H4 (cell line): ENCODE measurements at places on chromosomes 4 and X.
A peak's percentile ranks its signal among the peaks of the same experiment; 100 is the strongest.

GRCh38 chr4:20456407-20456806 lies 204.7 kb downstream of the SLIT2 start:
- DNase-seq, result no peak

GRCh38 chrX:139382529-139382928 lies 148.0 kb upstream of the F9 start:
- DNase-seq, result no peak

- no peak for DNase-seq
Measured at GRCh38 chr4:8760561-8760960, 111.1 kb downstream of the HMX1 start.

GRCh38 chrX:18354369-18355223 lies at the start of gene SCML2:
SCML2 (minus strand) TSS chrX:18354688; CDS start chrX:18334071, 20,617 bp downstream.
- DNase-seq, result peak; percentile 11

DNA sequence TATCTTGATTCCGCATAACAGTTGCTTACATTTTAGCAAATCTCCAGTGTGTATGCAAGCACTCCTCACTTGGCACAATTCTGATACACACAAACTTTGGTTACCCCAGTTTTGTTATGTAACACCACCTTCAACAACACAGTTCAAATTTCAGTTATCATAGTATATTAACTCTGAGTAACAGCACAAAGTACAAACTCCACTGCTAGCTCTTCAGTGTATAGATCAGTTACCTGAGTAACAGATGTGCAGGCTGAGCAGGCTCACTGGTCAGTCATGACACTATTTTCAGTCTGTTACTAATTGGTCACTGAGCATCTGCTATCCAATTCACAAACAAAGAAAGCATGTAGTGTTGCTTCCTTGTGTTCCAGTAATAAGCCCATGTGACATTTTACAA lies 55.4 kb downstream of the PKD2 start:
- no peak for DNase-seq

GRCh38 chr4:8507196-8507570 lies 66.6 kb downstream of the TRMT44 start:
- no peak for DNase-seq

DNA sequence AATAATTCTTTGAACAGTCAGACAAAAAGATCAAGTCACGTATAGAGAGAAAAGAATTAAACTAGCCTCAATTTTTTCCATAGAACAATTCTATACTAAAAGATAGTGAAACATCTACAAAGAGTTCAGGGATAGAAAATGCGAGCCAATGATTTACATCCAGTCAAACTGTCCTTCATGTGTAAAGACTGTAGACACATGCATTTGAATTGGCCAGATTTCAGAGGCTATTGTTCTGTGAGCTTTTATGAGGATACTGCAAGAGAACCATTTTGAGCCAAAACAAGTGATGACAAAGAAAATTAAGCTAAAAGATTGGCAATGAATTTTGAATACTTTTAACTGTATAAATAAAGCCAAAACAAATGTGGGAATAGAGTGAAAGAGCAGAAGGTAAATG lies 1230.3 kb downstream of the RPA4 start:
- DNase-seq, result no peak

GRCh38 chr4:108272046-108272445 lies 103.3 kb upstream of the LEF1 start:
- DNase-seq, result peak; percentile 29

DNA sequence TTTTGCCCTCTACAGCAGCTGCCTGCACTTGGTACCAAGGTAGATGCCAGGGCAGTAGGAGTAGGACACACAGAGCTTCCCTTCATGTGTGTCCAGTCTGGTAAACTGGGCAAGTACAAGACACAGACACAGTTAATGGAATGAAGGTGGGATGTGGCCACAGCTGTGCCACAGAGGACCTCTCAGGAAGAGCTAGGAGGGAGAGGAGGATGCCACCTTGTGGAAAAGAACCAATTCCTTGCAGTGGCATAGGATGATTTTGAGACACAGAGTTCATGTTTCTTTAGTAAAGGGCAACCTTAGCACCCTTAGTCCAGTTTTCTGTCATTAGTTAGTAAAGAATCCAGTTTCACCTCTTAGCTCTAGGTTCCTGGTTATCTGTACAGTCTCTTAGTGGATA lies 36.3 kb upstream of the TBC1D14 start:
- DNase-seq, result peak; percentile 34

- no peak for DNase-seq
Measured at GRCh38 chrX:31139961-31140360, 68.1 kb upstream of the FTHL17 start.

DNA sequence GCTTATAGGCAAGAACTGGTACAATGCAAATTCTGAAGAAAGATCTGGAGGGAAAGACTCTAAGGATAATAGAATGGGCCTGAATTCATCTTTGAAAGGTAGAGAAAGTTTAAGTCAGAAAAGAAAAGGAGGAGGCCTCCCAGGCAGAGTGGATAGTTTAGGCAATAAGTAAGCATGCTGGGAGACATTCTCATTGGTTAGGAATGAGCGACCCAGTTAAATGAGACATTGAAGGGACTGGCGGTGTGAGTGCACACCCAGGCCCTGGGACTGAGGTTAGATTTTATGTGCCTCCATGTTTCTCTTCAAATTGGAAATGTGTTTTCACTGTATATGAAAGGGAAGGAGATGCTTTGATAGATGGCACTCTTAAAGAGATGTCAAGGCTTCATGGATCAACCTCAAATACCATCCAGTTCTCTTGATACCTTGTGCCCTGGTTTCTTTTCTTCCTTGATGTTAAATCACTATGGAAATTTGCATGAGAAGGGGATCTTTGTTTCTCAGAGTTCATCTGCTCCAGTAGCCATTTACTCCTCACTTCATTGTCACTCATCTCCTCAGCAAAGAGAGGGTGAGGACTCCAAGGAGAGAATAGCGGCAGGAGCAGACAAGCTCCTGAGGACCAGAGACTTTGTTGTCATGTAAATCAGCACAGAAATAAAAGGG lies 584.2 kb upstream of the INTU start:
- DNase-seq, result no peak

- no peak for DNase-seq
Measured at GRCh38 chrX:4239650-4240540, 526.4 kb upstream of the PRKX start.

GRCh38 chrX:9252182-9252581 lies 212.7 kb upstream of the TBL1X start:
- no peak for DNase-seq
